ENCODE measurements at places on chromosomes 12 and 14.

DNA sequence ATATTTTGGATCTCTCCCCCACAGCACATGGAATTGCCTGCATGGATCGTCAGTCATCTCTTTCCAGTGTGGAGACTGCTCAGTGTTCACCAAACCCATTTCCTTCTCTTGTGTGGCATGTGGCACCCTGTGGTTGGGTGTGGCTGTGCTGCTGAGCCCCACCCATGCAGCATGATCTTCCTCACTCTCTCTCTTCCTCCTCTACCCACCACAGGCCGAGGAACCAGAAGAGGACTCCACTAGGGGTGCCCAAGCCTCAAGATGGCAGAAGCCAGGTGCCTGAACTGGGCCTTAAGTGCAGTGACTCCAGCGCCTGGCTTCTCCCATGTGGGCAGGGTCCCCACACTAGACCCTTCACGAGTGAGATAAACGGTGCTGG, 66.8 kb upstream of the GPR68 start:
- no peak for DNase-seq

DNA sequence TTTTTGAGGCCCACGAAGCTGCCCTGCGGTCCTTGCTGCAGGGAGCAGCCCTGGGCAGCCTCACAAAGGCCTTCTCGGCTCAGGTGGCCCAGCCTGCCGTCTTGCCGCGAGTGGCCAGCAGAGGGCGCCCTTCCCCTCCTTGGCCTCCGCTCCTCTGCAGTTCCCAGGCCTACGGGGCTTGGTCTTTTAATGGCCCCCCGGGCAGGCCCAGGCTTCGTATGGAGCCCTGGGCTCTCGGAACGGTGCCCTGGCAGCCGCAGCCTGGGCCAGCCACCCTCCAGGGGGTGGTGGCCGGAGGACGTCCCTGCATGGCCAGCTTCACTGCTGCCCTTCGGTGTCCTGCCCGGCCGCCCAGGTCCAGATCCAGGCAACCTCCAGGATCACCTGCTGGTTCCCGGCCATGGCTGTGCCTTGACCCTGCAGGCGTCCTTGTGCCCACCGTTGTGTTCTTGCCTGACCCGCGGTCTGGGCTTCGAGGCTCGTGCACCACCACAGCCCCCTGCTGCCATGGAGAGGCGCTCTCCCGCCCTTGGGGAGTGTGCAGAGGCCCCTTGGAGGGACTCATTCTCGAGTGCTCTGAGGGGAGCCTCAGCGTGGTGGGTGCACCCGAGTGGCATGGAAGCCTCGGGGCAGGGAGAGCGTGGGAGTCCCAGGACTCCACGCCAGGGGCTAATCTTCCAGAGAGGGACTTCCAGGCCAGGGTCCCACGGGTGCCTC, 9.4 kb downstream of the ASPG start:
- peak; percentile 0 for DNase-seq

- no peak for DNase-seq
Observed at GRCh38 chr12:122030424-122031035, 8.8 kb downstream of the BCL7A start.

DNA sequence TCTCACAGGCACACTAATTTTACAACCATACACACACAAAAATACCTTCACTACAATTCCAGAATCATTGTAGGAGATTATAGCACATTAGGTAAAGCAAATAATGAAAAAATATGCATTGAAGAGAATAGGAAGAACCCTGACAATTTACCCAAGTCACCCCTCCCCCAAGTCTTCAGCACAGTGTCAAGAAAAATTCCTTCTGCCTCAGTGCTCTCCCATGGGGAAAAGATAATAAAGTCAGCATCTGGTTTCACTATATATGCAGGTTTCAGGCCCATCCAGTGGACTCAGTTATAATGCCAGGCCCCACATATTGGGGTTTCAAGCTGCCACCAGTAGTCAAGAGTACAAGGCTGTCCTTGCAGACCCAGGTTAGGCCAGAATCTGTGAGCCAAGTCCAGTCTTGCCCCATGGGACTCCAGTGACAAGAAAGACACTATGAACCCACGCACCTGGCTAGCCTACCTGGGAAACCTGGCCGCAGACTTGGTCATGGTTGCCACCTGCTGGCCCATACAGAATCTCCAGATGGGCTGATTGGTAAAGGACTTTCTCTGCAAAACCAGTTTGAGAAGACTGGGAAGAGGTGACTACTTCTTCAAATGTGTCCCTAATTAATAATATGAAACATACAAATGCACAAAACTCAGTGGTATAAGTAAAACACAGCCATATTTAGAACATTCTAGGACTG, 398.6 kb upstream of the FLRT2 start:
- no peak for DNase-seq

- DNase-seq, result no peak
Observed at GRCh38 chr12:55642267-55642666, 5.6 kb downstream of the OR10P1 start.

- DNase-seq, result no peak
Observed at GRCh38 chr12:48940181-48940580, 14.9 kb upstream of the FKBP11 start.

DNA sequence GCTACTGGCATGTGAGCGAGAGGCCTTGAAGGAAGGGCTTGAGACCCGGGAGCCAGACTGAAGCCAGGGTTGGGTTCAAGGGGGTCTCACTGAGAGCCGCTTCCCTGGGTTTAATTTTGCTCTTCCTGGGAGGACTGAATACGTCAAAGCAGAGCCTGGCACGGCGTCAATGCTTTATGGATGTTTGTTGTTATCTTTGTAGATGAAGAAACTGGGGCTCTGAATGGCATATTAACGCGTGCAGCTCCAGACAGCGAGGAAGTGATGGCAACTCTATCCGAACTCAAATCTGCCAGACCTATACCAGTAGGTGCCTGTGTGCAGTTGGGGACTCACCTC, 152.8 kb upstream of the PARP11 start:
- DNase-seq, result no peak

DNA sequence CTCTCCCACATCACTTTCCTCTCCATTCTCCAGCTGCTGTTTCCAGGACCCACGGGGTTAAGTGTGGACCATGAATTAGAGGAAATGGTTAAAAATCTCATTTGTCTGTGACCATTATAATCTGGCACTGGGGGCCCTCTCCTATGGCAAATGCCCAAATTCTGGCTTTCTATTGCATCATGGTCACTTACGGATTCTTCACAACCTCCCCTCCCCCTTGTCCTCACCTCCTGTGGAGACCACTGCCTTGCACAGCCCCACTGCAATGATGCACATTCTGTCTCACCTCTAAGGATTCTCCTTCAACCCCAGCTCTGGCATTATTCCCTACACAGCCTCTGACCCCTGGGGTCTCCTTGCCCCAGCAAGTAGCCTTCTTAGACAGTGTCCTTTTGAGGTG, 18.9 kb downstream of the BCAT1 start:
- no peak for DNase-seq

DNA sequence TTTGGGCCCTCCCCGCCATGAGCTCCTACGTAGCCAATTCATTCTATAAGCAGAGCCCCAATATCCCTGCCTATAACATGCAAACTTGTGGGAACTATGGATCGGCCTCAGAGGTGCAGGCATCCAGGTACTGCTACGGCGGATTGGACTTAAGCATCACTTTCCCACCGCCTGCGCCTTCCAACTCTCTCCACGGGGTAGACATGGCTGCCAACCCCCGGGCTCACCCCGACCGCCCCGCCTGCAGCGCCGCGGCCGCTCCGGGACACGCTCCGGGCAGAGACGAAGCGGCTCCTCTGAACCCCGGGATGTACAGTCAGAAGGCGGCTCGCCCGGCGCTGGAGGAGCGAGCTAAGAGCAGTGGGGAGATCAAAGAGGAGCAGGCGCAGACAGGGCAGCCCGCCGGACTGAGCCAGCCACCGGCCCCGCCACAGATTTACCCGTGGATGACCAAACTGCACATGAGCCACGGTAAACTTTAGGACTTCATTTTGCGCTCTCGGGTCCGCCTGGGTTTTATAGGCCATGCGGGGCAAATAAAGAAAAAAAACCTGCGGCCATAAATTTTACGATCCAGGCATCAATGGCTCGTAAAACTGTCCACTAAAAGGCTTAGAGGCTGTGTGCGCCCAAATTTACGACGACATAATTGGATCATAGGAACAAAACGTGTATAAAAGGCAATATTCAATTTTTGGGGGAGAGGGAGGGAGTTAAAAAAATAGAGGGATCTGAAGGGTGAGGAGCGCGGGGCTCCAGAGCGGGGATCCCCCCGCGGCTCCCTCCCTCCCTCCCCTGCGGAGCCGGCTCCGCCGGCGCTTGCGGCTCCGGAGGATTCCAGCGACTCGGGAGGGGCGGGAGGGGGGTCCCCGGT, 493 bp downstream of the HOXC5 start:
- peak; percentile 87 for DNase-seq

DNA sequence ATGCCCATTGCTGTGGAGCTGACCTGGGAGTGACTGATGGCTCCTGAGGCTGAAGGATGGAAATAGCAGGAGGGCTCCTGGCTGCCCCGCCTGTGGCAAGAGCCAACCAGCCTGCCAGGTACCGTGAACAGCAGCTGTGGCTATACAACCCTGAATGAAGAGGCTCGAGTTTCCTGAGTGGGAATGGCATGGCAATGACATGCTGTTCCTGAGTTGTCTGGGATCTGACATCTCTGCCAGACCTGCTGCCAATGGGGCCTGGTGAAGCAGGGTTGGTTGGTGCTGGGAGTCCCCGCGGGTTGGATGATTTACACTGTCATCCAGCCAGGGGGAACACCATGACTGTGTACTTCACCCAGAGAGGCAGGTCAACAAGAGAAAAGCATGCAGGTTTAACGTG, 31.8 kb upstream of the LRRC10 start:
- DNase-seq, result no peak

DNA sequence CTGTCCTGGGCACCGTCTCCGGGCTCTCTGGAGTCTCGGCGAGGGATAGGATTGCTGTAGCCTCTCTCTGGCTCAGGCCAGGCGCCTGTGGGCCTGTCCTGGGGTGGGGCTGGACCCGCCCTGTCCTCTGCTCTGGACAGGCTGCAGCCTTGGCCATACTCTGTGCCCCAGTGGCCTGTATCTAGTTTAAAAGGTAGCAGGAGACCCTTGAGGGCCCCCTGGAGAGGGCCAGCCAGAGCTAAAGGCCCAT, 1.8 kb downstream of the KIF26A start:
- DNase-seq, result no peak

- DNase-seq, result no peak
Observed at GRCh38 chr14:67680941-67681340, 6.5 kb upstream of the VTI1B start.

DNA sequence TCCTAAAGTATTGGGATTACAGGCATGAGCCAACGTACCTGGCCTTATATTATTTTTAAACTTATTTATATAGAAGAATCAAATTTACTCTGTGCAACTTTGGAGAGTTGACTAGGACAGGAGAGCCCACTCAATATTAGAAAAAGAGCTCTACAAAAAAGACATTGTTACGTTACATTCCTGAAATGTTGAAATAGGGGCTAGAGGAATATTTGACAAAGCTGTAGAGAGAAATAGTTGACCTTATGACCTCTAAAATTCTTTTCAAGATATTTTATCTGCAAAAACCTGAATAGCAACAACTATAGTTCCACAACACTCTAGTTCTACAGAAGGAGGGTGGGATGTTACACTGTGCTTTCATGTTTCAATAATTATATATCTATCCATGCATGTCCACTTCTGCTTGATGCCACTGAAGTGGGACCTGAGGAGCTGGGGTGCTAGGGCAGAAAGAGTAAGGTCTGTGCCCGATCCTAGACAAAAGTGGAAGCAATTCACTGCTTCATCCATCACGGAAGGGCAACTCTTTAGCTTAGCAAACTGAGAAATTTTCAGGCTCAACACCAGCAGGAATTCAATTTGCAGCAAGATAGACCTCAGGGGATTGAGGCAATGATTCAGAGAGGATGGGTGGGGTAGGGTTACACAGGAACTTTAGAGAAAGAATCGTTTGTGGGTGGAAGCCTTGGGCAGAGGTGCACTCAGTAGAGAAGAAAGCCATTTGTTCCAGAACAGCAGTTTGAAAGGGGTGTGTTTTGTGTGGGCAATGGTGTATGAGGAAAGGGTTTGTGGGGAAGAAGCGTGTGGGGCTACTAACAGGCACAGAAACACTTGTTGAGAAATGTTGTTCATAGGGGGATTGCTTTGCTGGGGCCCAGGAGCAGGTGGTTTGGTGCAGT, 16.0 kb upstream of the RNASE10 start:
- no peak for DNase-seq

- no peak for DNase-seq
Observed at GRCh38 chr12:111589601-111590000, 9.5 kb downstream of the ATXN2 start.

- DNase-seq, result no peak
Observed at GRCh38 chr12:78622529-78623195, 241.9 kb upstream of the SYT1 start.

DNA sequence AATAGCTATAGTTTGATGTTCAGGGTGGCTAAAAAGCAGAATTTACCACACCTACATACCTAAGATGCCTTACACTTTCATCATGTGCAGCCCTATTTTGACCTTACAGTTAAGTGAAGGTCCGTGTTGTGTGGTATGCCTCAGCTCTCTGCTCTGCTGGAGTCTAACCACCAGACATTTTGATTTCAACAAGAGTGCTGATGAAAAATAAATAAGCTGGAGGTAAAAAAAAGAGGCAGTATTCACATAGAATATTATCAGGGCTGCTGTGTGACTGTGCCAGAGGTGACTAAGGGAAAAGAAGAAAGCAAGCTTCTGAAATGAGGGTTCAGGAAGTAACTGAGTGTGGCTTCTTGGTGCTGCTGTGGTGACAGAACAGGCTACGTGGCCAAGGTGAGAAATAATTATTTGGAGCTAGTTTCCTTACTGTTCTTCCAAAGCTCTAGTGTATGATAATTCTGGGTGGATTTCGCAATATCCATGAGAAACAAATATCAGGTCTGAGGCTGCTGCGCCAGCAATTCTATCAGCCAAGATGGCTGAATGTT, 188.8 kb downstream of the STXBP6 start:
- DNase-seq, result no peak

- DNase-seq, result peak; percentile 1
Observed at GRCh38 chr14:44847526-44848309, 114.0 kb downstream of the KLHL28 start.

GRCh38 chr12:91171476-91171875, 11.1 kb downstream of the DCN start:
- DNase-seq, result no peak

DNA sequence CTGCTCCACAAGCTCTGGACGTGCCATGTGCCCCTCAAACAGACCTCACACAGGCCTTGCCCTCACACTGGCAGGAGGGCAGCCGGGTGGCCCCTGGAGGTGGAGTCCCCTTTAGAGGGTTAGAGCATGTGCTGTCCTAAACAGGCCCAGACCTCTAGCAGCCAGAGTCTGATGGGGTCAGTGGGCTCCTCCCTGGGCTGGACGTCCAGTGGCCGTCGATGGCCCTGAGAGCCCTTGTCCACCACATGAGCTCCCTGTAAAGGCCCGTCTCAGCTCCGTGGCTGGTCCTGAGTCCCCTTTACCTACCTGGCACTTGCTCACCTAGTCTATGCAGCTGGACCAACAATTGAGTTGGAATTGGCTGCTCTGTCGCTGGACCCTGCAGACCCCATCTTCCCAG, 3.8 kb downstream of the TMEM179 start:
- no peak for DNase-seq

Data from GM04504 (cell line).